ENCODE measurements at places on chromosomes 1 and 21. TPM values are rescaled to one million over a fixed set of nuclear protein-coding genes. Genes with fewer than 3 reads are reported as not detected.

DNA sequence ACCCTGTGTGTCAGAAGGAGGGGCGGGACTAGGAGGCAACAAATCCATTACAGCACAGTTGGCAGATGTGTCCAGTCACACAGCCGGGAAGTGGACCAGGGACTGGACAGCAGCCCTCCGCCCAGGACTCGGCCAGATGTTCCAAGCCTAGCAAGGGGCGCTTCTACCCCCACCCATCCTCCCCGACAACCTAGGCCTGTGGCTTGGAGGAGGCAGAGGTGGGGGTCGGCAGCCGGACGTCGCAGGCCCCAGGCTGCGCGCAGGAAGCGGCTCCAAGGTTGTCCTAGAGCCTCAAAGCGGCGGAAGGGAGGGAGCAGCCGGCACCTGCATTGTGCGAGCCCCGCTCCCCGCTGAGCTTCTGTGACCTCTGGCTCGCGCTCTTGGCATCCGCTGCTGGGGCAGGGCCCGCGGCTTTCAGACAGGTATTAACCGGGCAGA, 20.6 kb upstream of the MYCL start:
- no peak for DNase-seq

GRCh38 chr1:95176861-95177260, 57.1 kb upstream of the RWDD3 start:
- peak; percentile 1 for DNase-seq

DNA sequence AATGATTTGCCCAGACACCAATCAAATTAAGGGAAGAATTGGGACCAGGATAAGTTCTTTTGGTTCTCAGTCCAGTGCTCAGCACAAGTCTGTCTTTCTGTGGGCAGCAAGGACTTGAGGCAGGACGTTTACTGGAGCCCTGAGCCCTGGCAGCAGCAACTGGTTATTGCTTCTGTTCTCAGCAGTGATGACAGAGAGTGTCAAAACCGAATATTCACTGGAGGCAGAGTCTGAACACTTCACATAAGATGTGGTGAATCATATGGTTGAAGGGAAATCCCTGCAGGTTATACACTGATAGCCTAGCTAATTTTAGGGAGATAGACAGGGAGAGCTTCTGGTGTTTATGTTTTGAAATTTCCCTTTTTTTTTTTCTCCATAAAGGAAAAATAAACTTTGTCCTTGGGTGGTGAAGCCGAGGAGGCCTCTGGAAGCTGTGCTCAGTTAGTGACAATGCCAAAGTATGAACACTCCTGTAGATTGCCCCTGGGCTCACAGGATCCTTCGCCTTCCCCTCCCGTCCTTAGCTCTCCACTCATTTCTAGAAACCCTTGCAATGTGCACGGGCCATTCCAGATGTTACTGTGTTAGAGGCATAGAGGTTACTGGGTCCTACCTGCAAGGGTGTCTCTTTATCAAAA, 26.3 kb upstream of the TSPAN2 start:
- no peak for DNase-seq

Gene S100A7A
- not detected for total RNA-seq

Gene RHD
- not detected for total RNA-seq

Gene ADGRL4
- not detected for total RNA-seq

All from OCI-LY7 (cell line).